ENCODE measurements at places on chromosomes 3 and 15.

GRCh38 chr3:60081381-60082095 lies 1031.7 kb upstream of the CFAP20DC start:
- no peak for DNase-seq

DNA sequence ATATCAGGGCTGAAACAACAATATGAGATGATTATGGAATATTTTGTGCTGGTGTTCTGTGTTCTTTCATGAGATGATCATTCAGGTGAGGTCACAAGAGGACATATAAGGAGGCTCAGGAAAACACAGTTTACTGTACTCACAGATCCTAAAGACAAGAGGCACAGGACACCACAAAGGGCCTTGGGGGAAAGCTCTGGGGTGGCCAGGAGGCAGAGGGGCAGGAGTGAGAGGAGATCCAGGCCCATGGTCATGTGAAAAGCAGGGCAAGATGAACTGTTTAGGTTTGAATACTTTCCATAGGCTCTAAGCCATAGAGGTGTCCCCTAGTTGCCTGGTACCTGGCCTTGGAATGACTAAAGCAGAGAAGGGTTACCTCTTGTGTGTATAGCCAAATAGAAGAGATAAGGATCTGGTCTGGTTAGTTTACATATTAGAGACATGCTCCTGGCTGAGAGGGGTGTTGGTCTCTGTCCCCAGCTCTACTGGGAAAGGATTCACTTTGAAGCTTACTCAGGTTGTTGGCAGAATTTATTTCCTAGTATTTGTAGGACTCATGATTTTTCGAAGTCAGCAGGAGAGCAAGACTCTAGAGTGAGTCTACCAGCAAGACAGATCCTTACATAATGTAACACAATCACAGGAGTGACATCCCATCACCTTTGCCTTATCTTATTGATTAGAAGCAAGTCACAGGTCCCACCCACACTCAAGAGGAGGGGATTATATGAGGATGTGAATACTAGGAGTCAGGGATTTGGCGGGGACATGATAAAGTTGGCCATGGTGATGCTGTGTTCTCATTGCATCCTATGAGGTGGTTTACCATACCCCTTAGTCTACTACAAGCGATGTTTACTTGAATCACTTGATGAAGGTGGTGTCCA lies 11.3 kb upstream of the TM4SF1 start:
- no peak for DNase-seq

DNA sequence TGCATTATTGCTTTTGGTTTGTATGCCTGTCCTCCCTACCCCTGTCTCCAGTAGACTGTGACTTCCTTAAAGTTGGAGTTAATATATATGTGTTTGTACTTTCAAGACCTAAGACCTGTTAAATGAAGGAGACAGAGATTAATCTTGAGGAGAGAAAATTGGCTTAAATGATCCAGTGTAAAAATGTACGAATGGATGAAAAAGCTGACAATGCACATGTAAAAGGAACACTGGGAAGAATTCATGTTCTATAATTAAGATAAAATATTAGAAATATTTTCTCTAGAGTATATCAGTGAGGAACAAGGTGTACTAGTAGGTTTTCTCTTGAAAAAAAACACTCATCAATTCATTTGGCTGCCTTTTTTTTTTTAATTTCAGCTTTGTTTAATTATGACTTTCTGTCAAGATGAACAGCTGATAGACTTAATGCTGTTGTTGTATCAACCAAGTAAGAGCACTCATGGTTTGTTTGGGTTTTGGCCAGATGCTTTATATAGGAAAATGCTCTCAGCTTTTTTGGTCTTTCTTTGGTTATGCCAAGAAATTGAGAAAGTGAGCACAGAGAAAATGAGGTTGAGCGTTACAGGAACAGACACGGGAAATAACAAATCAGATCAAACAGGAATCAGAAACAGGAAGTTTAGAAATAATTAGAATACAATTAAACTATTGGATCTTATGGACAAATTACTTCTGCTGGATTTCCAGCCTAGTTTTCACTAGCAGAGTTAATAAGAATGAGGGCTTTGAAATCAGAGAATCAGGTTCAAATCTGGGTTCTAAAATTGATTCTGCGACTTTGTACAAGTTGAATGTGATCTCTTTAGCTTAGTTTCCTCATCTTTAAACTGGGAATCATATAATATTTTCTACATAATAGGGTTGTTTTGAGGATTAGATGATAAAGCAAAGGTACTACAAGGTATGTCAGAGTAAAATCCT lies 38.3 kb upstream of the AADAC start:
- DNase-seq, result no peak

DNA sequence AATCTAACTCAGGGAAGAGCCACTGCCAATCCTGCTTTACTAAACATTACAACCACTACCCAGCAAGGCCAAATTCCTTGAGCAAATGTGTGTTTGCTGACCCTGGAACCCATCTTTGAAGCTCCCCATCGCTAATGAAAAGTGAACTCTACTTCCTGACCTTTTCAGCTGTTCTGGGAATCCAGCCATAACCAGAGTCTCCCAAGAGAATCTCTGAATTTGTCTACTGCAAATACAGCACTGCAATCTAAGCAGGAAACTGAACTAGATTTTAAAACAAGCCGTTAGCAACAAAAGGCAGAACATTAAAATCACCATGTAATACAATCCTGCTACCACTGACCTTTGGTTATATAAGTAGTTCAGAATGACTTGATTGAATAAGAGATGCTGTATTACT lies 309.2 kb downstream of the MAGI1 start:
- DNase-seq, result no peak

DNA sequence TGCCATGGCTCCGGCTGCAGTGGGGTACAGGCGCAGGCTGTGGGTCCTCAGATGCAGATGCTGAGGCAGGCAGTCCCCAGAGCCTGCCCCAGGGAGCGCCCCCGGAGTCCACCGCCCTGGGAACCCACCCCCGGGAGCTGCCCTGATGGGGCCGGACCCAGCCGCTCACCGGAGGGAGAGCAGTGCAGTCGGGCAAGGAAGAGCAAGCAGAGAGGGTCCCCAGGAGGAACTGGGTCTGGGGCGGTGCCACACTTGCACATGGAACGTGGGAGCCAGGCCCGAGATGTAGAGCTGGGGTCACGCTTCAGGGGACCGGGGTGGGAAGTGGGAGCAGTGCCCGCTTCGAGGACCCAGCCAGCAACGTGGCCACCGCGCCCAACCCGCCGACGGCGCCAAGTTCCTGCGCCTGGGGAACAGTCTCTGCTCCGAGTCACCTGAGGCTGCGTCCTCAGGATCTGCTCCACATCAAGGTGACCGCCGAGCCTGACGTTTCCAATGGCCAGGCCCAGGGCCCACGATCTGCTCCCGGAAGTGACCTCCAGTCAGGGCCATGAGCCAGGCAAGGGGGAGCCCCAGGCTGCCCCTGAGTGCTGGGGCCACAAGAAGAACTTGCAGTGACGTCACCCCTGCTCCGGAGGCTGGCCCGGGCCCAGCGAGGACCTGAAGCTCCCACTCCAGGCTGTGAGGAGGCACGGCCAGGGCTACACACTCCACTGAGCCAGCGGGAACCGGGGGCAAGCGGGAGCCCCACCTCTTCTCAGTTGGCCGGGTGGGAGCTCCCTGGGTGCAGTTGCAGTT lies 27.0 kb upstream of the TFG start:
- no peak for DNase-seq

GRCh38 chr3:12965999-12966846 lies 107.0 kb downstream of the IQSEC1 start:
- no peak for DNase-seq

DNA sequence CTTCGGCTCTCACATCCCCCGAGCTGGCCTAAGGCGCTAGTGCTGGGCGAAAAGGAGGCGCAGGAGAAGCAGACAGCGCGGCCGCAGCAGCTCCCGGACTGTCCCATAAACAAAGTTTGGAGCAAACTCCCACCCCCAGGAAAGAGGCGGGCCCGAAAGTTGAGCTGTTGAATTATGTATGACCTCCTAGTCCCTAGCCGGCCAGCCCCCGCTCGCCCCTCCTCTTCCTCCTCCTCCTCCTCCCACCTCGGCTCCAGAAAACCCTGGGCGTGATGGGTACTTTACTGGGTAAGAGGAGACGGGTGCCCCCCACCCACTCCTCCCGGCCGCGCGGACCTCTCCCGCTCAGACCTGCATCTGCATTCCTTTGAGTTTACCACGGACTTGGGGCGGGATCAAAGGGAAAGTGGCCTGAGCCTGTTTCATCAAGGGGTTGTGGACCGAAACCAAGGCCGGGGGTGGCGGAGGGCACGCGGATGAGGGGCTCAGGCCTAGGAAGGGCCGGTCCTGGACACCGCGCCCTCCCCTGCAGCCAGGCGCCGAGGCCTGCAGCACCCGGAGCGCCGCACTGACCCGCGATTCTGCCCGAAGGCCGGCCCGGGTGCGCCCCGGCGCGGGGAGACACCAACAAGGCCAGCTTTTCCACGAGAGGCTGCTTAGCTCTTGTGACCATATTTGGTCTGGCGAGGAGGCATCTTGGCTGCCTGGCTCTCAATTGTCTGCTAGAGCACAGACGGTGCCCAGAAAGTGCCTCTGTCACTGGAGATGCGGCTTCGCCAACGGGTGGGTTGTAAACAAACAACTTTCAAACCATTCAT lies at the start of gene WWTR1:
WWTR1 (minus strand) TSS at position 100 of the 818 bp plus-strand sequence. CDS start 719 bp downstream, outside the sequence.
- no peak for DNase-seq

DNA sequence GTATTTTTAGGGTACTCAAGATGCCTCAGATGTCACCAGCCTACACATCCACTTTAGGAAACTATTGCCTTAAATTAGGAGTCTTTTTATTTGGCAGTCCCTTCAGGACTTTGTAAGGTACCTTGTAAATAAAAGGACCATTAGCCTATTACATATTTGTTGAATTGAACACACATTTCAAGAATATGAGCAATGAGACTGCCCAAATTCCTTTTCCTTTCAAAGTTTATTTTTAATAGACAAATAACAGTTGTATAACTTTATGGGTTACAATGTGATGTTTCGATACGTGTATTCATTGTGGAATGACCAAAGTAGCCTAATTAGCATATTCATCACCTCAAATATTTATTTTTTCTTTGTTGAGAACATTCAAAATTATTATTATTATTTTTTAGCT lies 176.7 kb upstream of the PDZRN3 start:
- DNase-seq, result no peak

DNA sequence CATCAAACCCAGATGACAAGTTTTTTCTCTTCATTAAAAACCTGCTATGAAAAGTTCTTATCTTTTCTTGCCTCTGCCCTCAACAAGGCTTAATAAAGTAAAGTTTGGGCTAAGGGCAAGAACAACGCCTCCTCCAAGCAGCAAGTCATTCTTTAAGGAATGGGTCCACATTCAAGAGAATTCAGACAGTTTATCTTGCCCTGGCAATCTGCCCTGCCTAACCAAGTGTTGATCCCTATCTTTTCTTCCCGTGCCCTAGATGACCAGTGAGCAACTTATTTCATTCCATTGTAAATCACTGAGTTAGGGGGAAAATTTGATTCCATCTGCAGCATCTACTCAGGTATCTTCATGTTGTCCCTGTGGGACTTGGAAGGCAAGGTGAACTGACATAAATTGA lies 370.3 kb upstream of the DPPA4 start:
- no peak for DNase-seq

DNA sequence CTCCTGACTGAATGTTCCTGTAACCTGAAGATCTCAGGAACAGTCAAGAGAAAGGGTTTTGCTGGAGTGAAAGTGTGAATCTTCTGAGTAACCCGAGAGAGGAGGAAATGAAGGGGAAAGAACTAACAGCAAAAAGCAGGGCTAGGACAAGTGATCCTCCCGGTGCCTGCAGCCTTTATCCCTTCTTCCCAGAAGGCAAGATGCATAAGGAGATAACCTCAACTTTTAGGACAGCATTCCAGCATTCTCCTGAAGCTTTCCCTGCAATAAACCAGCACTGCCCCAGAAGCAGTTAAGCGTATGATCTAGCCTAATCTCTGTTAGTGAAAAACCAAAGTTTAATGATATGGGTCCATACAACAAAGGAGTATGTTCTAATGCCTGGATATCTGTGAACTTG lies 298.8 kb downstream of the MEX3B start:
- no peak for DNase-seq

- no peak for DNase-seq
Measured at GRCh38 chr3:161317077-161317476, 54.2 kb downstream of the SPTSSB start.

- no peak for DNase-seq
Measured at GRCh38 chr15:52975941-52976449, 185.9 kb upstream of the ONECUT1 start.

DNA sequence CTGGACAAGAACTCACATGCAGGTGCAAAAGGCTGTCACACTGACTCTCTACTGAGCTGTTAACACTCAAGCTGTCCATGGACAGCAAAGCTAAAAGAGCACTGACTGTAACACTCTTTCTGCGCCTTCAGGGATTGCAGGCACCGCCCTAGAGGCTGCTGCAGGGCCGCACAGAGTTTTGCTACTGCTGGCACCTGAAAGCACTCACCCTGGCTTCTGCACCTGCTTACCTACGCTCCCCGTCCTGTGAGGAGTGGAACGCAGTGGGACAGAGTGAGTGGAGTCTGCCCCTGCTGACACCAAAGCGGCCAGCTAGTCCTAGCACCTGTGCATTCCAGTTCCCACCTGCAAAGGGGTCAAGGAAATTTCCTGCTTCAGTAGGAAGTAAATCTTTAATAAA lies 941.3 kb downstream of the DIPK2A start:
- DNase-seq, result no peak

- DNase-seq, result no peak
Measured at GRCh38 chr3:58607816-58608215, 30.6 kb upstream of the FAM107A start.

- DNase-seq, result no peak
Measured at GRCh38 chr3:170767576-170767941, 102.4 kb downstream of the RPL22L1 start.

All from stimulated activated CD8-positive, alpha-beta memory T cell treated with anti-CD3 and anti-CD28 coated beads, Interleukin-7, amount 100 ng/mL, for 1 hour (primary cell).